Esophagus (tissue), 2 donors: ENCODE measurements at places on chromosomes 11 and 22. TPM values are rescaled to one million over a fixed set of nuclear protein-coding genes. Genes with fewer than 3 reads are reported as not detected.

ELFN2 gene
- polyA plus RNA-seq = 0.02 TPM

MS4A10 gene
- not detected for polyA plus RNA-seq

OR6A2 gene
- polyA plus RNA-seq = not detected

LRRC74B gene
- 0.22 TPM for polyA plus RNA-seq

SLC37A2 gene
- 21.7 TPM for polyA plus RNA-seq

APOBEC3C gene
- 16.2 TPM for polyA plus RNA-seq

OR2AT4 gene
- not detected for polyA plus RNA-seq

NXPE4 gene
- 0.01 TPM for polyA plus RNA-seq

H19 gene
- polyA plus RNA-seq = 47.6 TPM

SCN4B gene
- 1.1 TPM for polyA plus RNA-seq

OR5P2 gene
- polyA plus RNA-seq = not detected

CFAP300 gene
- polyA plus RNA-seq = 0.63 TPM

PARVA gene
- 18.3 TPM for polyA plus RNA-seq

C22orf42 gene
- not detected for polyA plus RNA-seq

RBM4 gene
- 54.6 TPM for polyA plus RNA-seq

HEPN1 gene
- polyA plus RNA-seq = not detected

CCDC83 gene
- polyA plus RNA-seq = not detected

BTG4 gene
- not detected for polyA plus RNA-seq

MPZL3 gene
- polyA plus RNA-seq = 34.1 TPM

GLYAT gene
- not detected for polyA plus RNA-seq
